ENCODE measurements at places on chromosomes 6 and 20.

GRCh38 chr6:152905551-152906299, 77.1 kb downstream of the FBXO5 start:
- DNase-seq, result no peak

DNA sequence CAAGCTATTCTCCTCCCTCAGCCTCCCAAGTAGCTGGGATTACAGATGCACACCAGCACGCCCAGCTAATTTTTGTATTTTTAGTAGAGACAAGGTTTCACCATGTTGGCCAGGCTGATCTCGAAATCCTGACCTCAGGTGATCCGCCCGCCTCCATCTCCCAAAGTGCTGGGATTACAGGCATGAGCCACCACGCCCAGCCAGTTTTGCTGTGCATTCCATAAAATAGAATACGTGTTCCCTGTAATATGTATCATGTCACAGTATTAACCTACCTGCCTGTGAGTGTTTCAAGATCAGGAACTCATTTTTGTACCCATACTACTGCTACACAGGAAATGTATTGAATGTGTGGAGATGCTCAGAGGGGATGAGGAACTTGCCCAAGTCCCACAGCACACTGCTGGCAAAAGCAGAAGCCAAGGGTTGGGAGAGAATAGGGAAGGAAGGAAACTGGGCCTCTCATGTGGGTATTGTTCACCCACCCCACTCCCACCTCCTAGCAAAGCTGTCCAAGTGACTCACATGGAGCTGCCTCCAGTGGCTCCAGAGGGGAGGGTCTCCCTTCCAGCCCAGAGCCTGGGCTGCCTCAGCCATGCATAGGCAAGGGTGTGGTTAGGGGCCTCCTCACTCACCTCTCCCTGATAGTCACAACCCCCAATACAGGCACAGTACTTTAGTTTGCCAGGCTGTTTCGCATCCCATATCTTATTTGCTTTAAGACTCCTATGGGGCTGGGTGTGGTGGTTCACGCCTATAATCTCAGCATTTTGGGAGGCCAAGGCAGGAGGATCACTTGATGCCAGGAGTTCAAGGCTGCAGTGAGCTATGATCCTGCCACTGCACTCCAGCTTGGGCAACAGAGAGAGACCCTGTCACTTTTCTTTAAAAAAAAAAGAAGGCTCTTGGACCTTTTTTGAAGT, 9.4 kb downstream of the HM13 start:
- no peak for DNase-seq

DNA sequence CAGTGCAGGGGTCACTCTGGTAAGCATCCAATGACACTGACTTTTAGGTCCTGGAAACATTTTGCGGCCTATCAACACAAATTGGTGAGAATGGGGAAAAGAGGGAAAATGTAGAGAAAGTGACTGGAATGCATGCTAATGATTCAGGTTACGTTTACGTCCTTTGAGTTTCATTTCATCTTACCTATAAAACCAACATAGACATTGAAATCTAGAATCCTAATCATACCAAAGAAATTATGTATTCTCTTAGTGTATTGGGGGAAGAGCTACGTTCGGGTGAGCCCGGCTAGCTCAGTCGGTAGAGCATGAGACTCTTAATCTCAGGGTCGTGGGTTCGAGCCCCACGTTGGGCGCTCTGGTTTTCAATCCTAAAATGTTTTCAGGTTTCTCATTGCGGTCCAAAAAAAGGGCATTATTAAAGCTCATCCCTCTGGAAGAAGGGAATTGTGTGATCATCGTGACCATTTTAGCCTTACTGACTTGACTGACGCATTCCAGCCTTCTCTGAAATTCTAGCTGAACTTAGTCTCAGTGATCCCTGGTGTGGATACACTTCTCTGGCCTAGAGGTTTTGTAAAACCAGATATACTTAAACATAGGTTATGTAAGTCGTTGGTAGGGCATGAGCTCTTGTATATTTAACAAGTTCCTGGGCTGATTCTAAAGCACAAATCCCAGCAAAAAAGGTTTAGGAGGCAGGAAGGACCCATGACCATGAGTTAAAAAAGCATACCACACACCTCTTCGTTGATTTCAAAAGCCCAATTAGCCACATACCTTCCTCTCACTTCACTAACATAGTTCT, 18.3 kb downstream of the HMGN4 start:
- peak; percentile 46 for DNase-seq

DNA sequence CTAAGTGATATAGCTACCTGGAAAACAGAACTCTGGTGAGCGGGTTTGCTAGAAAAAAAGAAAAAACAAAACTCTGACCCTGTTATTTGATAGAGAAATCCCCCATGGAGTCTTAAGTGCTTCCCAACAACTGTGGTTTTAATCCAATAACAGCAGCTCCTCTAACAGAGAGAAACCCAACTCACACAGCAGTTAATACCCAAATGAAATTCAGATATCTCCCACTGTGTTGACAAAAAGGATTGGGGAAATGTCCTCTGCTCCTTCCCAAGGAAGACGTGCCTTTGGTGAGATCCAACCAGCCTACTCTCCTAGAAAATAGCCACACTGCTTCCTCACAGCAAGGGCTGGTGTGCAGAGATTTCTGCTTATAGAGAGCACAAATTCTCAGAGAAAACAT, 200.4 kb upstream of the FBXL4 start:
- DNase-seq, result no peak

- DNase-seq, result no peak
Observed at GRCh38 chr20:910132-910869, 5.8 kb downstream of the ANGPT4 start.

- no peak for DNase-seq
Observed at GRCh38 chr20:61320691-61321425, 68.8 kb downstream of the CDH4 start.

DNA sequence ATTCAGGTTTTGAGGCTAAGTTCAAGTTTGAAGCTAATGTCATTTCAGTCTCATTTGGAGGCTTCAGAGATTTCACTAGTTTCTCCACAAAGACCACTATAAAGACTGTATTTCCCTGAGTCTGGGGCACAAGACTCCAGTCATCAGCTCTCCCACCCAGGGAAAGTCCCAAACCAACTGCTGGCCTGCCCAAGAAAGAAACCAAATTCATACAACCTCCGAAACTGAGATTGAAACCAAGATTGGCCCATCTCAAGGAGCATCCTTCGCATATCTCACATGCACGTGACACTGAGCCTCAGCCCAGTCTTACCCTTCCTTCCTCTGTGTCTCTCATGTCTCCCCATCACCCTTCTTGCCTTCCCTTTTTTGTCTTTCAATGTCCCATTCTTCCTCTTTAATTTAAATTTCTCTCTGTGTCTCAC, 3.5 kb upstream of the LTA start:
- DNase-seq, result peak; percentile 73

DNA sequence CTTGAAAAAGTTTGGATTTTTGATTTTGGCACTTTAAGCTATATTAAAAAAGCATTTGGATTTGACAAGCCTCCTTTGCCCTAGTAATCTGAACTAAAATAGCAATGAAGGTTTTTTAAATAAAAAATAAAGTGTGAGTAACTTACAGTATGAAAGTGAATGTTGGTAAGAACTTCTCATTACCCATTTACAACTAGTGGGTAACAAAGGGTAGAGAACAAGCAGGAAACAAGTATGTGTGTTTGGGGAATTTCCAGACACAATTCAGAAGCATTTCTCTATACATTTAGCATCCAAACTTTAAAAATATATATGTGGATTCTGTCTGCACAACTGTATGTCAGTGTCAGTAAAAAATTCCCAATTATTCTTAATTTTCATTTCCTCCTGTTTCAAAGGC, 2.9 kb downstream of the TMEM30A start:
- DNase-seq, result no peak

GRCh38 chr20:25394276-25394675, 3.6 kb upstream of the ABHD12 start:
- DNase-seq, result no peak

DNA sequence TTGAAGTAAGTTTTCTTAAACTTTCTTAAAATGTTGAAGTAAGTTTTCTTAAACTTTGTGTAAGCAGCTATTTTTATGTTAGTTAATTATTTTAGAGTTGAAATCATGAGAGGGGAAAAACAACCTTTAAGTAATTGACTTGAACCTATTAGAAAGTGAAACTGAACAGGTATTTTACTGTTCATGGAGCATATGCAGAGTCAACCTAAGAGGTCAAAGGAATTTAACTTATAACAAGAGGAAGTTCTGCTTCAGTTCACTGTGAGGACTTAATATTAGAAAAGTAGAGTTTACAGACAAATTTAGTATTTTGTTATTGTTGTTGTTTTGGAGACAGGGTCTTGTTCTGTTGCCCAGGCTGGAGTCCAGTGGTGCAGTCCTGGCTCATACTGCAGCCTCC, 38.0 kb downstream of the CDYL start:
- no peak for DNase-seq

- DNase-seq, result no peak
Observed at GRCh38 chr6:29872791-29873190, 45.2 kb downstream of the HLA-G start.

- no peak for DNase-seq
Observed at GRCh38 chr6:89941763-89942497, 47.7 kb downstream of the GJA10 start.

GRCh38 chr20:44129911-44130718, 56.9 kb downstream of the JPH2 start:
- DNase-seq, result no peak

DNA sequence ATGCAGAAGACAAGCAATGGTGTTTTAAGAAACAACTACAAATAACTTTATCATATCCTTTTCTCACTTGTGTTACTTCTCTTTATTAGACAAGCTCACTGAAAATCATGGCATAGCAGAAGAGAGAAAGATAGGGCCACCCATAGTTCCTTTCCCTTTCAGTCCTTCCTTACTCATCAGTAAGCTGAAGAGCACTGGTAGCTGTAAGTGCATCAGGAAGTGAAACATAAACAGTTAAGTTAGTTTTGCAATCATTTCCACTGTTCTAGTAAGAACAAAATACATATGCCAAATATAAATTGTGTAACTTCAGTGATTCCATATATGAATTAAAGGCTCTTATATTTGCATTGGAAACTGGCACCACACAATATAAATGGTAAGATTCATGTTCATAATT, 220.1 kb downstream of the HACE1 start:
- DNase-seq, result no peak

- peak; percentile 26 for DNase-seq
Observed at GRCh38 chr20:58389324-58389967, 417 bp downstream of the VAPB start.

- DNase-seq, result no peak
Observed at GRCh38 chr6:146598772-146599405, at the start of gene ADGB. ADGB (plus strand) TSS chr6:146598972; CDS start chr6:146599041, 69 bp downstream.

DNA sequence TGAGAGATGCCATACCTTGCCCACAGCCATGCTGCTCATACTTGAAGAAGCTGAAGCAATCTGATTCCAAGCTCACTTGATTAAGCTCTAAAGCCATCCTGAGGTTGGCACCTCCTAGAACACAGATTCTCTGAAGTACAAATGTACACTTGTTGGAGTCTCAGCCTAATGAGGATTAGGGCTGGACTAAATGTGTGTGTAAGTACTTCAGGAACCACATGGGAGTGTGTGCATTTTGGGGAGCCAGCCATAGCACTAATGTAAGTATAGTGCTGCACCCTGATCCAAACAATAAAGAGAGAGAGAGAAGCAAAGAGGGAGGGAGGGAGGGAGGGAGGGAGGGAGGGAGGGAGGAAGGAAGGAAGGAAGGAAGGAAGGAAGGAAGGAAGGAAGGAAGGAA, 458.6 kb downstream of the MAFB start:
- no peak for DNase-seq

DNA sequence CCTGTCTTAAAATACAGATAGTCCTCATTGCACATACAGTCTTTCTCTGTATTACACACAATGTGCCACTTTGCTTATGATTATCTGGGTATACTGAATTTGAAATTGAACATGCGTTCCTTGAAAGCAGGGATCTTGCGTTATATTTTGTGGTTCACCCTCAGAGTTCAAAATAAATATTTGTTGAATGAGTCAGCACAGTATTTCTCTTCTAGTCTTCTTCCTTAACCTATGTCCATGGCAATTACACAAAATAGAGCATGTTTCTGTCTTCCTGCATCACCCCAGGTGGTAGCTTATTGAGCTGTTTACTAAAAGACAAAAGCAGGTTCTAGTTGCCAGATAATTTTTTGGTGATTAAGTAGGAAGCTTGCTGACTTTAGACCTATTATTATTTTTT, 272.9 kb upstream of the FERMT1 start:
- DNase-seq, result no peak

DNA sequence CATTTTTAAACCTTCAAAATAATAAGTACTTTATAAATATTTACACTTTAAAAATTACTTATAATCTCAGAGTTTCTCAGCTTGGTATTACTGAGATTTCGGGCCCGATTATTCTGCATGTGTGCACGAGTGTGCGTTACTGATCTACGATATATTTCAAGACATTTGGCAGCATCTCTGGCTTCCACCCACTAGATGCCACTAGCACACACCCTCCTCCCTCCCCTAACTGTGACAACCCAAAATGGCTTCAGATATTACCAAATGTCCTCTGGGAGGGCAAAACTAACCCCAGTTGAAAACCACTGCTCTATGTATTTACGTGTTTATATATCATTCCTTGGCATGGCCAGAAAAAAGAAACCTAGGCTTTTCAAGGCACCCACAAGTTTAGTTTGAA, 95.9 kb downstream of the FYN start:
- DNase-seq, result no peak

- DNase-seq, result no peak
Observed at GRCh38 chr6:782141-782540, 89.2 kb upstream of the EXOC2 start.

DNA sequence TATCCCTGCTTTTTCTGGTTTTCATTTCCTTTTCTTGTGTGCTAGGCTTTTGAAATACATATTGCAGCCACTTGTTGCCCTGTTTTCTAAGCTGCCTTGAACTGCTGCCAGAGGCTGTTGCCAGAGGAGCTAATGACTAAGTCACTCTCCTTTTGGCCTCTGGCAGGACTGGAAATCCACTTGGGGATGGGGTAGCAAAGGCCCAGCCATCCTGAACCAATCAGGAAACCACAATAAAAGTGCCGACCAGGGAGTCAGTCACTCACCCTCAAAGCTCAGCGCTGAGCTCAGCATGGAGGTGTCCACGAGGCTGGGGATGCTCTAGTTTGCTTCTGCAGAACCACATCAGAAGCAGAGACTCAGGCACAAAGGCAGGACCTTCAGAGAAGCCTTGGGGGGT, 813.0 kb downstream of the DHX35 start:
- no peak for DNase-seq

DNA sequence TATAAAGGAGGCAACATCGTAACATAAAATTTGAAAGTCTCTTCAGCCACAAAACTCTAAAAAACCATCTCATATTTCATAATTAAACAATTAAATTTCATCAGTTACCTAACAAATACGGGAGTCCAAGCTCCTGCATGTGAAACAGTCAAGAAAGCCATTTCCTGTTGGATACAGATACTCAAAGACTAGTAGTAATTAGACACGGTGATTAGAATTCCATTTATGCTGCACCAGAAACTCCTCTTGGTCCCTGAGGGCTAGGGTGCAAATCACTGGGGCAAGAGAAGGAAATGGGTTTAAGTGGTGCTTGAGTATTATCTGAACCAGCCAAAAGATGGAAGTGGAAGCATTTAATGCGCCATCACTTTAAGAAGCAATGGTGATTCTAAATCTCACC, 27.4 kb downstream of the TRAM2 start:
- DNase-seq, result no peak

- DNase-seq, result no peak
Observed at GRCh38 chr20:55446301-55446700, 559.0 kb downstream of the CBLN4 start.

Data from activated naive CD4-positive, alpha-beta T cell treated with anti-CD3 and anti-CD28 coated beads, Interleukin-2, amount 50 U/mL, for 16 hours (primary cell).